Activated naive CD4-positive, alpha-beta T cell treated with anti-CD3 and anti-CD28 coated beads for 36 hours (primary cell): ENCODE measurements at places on chromosomes 2 and 18.

DNA sequence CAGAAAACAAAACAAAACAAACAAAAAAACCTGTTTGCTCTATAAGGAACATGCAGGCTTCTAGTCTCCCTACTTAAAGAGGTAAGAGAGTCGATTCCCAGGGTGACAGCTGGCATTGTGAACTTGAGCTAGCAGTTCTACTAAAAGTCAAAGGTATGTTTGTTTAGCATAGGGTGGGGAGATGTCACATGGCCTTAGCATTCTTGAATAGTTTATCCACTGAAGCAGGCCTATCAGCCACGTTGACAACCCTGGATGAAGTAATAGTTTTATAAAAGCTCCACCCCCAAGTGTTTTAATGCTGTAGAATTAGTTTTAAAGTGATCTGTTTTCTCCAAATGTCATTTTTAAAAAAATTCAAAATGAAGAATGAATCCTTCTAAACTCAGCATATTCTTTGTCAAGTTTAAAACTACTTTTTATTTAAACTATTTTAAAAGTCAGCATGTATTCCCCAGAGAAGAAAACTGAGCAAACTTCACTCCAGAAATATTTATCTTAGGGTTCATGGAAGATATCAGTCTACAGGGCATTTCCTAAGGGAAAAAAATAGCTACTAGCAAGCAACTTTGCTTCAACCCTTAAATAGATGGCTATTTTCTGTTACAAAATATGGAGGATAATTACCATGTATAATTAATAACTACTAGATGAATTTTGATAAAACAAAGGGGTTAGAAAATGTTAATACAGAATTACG is 1.7 kb downstream of the MYOM1 start:
- DNase-seq, result no peak

GRCh38 chr18:67376372-67376771 is 140.1 kb downstream of the DSEL start:
- DNase-seq, result no peak

DNA sequence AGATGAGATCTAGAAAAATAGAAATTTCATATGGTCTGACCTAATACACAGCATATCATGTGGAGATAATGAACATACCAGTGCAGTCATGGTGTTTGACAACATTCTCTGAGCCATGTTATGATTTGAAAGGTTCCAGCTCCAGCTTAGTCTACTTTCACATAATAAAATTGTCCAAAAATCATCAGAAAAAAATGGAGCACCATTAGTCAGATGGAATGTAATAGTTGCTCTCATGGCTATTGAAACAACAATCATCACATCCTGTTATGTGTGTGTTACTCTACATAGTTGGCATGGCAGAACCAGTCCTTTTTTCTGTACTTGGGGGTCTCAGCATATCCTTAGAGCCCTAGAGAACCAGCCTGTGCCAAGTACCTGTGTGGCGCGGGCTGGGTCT is 678.9 kb upstream of the FANCL start:
- no peak for DNase-seq

- no peak for DNase-seq
Observed at GRCh38 chr2:227025510-227025909, 138.5 kb downstream of the COL4A4 start.

DNA sequence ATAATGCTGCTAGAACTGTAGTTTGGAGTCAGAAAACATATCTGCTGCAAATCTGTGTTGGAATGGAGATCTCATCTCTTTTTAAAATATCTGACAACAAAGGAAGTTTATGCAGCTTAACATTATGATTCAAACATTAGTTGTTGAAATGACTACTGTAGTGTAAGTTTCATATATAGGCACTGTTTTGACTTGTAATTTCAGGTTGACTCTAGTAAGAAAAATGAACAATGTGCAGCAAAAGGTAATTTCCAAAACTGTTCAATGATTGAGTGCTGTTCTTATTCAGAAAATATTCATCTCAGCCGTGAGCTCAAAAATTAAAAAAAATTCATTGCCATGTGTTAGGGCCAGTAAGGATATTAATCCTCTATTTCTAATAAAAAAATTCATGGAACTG is 48.5 kb downstream of the CCDC138 start:
- DNase-seq, result no peak

DNA sequence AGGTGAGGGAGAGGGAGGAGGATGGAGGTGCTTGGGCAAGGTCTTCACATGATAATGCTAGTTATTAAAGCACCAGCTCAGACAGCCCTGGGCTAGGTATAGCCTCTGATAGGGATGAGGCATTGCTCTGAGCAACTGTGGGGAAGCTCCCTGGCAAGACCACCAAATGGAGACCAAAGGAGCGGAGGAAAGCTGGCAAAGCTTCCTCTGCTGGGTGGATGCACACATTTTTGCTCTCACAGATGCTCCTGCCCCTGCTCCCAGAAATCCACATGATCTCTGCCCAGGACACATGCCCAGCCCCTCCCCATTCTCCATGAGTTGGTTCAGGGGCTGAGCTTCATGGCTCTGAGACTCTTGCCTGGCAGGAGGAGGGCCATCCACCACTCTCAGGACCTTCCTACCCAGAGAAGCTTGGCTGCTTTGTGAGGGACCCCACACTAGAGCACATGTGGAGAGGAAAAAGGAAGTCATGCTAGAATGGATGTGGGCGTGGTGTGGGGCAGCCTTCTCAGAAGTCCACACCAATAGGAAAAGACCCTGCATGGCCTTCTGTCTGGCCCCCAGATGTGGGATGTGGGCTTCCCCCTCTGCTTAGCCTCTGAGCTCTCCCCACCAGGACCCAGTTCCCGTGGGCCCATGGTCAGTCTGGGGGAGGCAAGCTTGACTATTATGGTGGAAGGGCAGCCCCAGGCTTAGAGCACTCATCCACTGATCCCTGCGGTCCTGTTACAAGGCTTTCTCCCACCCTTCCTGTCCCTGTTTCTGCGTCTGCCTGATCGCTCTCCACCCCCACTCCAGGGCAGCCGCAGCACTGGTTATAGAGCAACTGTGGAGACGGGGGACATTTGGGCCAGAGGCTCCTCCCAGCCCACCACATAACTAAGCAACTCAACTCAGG is 10.5 kb upstream of the CYP26B1 start:
- DNase-seq, result no peak

GRCh38 chr2:85455552-85456090 is 37.1 kb downstream of the SH2D6 start:
- DNase-seq, result no peak

- DNase-seq, result no peak
Observed at GRCh38 chr2:241890524-241891235, 21.2 kb downstream of the RTP5 start.

GRCh38 chr18:79954791-79955190 is 3.3 kb upstream of the SLC66A2 start:
- no peak for DNase-seq

- DNase-seq, result peak; percentile 83
Observed at GRCh38 chr2:111705711-111706336, 178.2 kb downstream of the ANAPC1 start.

DNA sequence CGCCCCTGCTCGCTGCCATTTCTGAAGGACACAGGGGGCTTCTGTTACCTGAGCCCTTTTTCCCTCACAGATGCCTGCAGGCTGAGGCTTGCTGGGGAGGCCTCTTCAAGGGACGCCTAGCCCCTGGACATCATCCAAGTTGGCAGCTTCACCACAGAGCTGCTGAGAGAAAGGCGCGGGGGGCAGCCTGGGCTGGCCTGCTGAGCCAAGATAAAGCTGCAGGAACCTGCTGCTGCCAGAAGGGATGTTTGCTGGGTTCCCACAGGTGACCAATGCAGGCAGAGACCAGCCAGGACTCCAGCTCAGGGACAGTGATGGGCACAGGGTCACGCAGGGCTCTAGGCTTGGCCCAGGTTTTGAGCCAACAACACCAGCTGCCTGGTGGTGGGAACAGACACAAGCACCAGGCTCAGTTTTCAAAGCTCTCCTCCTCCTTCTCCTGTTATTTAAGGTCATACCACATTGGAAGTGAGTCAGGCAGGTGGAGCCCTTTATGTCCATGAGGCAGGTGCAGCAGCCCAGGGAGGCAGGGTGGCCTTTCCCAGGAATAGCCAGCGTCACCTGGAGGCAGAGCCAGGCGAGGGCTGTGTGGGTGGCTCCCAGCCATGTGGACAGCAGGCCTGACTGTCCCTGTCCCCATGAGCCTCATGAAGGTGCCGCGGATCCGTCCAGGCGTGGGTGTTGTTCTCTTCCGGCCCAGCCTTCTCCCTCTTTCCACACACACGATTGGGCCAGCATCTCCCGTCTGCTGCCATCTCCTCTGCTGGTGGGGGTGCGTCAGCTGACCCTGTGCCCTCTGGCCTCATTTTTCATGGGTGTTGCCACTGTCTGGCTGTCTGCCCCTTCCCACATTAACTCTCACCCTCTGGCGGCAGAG is 515.5 kb upstream of the MYT1L start:
- DNase-seq, result no peak

DNA sequence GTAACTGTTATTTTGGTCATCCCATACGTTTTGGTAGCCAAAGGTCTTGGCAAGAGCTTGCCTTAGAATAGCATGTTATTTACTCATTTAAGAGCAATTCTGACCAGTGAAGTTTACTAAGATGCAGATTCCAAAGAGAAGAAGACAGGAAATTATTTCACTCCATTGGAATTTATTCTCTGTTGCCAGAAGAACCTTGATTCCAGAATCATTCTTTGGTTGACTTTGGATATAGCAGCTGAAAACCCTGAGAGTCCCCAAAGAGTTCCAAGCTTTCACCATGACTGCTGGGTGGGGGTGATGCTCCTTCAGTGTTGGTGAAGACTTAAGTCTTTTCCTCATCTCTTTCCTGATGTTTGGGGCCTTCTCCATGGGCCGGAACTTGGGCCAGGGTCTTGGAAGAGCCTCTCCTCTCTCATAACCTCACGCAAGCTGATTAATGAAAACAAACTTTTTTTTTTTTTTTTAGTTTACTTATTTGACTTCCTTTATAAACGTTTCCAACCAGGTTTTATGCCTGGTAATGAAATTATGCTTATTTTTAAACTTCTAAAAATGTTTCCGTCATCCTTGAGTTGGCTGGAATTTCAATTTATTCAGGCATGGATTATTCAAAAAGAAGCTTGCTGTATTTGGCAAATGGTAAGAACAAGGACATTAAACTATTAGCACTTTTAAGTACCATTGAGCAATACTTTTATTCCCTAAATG is 192.0 kb downstream of the MTX2 start:
- DNase-seq, result no peak

DNA sequence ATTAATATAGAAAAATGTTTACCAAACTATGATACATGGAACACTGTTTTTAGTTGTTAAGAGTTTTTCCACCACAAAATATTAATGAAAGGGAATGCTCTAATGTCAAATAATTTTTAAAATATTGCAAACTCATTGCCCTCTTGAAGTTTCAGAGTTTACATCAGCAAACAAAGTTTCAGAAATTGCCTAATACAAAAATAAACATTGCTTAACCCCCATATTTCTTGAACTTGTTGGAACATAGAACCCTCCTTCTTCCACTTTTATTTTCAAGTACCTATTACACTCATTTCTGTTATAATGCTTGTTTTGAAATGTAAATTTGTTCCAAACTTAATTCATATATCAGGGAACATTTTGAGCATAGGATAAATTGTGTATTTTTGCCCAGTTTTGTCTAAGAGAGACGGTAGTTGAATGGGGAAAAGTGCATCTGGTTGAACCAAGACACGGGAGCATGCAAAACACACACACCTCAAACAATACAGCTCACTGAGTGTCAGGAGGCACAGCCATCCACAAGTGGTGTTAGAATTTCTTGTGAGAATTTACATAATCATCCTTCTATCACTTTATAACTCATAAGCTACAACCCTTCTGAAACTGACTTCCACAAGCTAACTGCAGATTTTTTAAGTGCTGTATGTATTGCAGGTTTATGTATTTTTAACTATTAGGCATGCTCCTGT is 5.3 kb upstream of the MC4R start:
- no peak for DNase-seq

GRCh38 chr2:157559061-157559460 is 69.6 kb downstream of the ACVR1C start:
- DNase-seq, result no peak

DNA sequence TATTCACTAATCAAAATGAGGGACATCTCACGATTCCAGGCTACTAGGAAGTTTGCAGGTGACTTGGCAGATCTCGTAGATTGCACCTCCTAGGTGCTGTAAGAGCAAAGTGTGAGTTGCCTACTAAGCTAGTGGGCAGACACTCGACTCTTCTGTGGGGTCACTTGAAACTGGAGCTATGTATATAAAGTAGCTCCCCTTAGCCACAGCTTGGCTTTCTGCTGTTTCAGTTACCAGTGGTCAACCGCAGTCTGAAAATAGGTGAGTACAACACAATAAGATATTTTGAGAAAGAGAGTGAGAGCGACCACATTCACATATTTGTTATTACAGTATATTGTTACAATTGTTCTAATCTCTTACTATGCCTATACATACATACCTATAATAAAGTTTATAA is 23.3 kb downstream of the CTAGE1 start:
- DNase-seq, result no peak

GRCh38 chr2:236045251-236046235 is 122.6 kb downstream of the GBX2 start:
- DNase-seq, result no peak
